ENCODE measurements at places on chromosomes 2 and 18.

DNA sequence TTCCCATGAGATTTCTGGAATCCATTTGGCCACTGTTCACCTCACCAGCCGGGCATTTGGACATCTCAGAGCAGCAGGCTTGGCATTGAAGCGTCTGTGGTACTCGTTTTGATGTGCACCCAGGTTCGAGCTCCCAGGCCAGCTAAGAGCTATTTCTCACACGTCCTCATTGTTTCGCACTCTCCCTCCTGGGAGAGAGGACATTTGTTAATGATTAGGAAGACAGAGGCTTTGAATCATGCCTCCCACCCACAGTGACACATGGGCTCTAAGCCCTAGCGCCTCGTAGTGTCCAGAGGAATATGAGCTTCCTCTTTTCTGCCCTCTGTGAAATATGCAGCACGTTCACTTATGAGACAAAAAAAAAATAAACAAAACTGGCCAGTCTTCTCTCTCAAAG lies 361.8 kb downstream of the RND3 start:
- DNase-seq = no peak

DNA sequence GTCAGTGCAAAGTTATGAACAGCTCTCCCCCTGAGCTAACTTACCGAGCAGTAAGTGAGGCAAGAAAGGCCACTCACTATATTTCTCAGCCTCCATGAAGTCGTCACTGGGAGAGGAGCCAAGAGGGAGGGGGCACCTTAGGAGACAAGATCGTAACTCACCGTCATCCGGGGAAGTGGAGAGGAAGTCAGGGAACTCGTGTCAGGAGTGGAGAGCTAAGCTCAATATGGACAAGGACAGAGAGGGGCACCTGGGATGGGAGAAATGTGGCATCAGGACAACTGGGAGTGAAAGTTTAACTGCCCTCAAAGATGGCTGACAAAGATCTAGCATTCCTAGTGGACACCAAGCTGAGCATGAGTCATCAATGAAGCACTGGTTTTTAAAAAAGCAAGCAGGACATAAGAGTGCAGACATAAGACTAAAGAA lies 37.1 kb downstream of the BCL11A start:
- DNase-seq = no peak

DNA sequence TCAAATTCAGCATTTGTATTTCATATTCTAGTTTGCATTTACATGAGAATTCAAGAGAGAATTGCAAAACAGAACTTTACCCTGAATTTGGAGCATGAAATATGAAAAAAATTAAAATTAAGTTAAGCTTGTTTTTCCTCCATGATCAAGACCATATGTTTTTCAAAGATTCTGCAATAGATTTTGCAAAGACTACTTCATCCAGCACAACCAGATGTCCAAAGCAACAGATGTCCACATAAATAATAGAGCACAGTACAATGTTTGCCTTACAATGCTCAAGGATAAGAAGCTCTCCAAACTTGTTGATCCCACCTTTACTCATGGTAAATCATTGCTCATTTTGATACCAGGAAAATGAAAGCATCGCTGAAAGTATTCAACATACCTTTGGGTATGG lies 25.6 kb downstream of the FAP start:
- no peak for DNase-seq

DNA sequence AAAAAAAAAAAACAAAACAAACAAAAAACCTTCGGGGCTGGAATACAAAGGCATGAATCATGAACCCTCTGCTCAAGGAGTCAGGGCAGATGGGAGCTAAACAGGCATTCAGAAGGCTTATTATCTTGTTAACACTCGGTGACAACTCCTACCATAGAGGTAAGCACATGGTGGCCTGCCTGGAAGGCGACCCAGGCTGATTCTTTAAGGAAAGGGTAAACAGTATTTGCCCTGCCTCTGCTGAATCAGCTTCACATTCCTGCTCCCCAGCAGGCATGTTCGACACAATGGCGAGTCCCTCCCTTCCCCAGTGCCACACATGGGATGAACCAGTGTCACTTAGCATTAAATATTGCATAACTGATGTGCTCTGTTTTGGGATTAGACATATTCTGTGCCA lies 191.9 kb downstream of the ARL4C start:
- DNase-seq = no peak

GRCh38 chr2:48508461-48509124 lies 21.4 kb upstream of the STON1 start:
- no peak for DNase-seq

GRCh38 chr2:233112329-233112728 lies 52.2 kb downstream of the INPP5D start:
- DNase-seq = no peak

DNA sequence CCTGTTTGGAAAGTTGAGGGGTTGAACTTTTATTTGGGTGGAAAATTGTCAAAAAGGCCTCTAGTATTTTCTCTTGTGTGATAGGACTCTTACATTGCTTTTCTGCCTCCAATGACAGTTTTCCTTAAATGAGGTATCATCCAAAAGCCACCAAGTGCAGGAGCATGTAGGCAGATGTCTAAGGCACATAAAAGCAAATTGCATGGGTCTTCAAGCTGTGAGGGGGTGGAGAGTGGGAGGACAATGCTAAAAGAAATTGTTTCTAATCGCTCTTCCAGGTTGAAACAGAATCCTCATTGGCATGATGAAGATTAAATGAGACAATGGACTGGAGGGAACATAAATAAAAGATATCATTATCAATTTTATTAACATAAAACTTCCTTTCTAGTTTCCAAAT lies 6.8 kb downstream of the TACR1 start:
- no peak for DNase-seq

DNA sequence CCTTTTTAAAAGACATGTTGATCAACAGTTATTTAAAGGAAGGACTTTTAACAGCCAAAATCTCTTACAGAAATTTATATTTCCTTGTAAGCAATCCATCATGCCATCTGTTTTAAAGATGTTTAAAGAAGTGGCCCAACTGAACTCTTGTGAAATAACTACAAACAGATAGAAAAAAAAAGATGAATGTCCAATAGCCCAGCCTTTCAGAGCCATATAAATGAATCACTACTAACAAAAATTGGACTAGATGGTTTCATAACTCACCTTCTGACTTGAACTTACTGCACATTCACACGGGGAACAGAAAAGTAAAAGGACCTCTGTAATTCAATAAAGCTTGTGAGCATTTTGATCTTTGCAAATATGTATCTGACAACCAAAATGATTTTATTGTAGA lies 319.0 kb upstream of the CHAC2 start:
- no peak for DNase-seq

DNA sequence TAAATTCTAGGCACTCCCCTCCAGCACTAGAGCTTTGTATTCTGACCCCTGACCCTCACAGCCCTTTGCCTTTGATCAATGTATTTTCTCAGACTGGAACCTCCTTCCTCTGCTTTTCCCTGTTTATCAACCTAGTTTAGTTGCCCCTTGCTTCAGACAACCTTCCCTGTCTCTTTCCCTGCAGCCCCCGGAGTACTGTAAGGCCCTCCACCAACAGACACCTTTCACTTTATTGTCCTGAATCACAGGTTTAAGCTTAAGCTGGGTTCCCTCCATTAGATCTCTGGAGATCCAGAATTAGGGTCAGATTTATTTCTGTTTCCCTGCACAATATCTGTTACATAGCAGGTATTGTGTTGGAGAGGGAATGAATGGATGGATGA lies 140.2 kb downstream of the DDX1 start:
- DNase-seq = no peak

DNA sequence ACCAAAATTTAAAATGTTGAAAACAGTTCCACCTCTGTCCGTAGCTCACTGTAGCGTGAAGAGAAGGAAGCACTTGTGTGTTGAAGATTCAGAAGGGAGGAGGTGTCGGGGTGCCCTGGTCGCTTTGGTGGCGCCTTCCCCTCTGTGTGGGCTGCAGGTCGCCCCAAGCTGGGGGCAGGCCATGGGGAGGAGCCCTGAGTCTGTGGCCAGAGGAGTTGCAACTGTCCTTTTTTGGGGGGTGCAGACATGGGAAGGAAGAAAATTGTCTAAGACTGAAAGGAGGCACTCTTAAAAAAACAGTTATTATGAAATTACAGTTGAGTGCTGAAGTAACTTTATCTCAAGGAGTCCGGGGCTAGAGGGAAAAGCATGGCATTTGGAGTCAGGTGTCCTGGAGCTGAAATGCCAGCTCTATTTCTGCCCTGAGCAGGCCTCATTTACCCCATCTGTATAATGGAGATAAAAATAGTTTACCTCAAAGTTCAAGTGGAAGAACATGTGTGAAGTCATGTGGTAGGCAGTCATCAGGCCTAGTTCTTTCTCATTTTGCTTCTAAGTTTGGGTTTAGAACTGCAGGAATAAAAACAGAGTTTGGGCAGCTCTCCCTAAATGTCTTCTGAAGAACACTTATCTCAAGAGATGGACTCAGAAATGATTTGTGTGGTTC lies 82.1 kb downstream of the RNF144A start:
- DNase-seq = no peak

- DNase-seq = no peak
Observed at GRCh38 chr2:54968561-54969218, 81.6 kb downstream of the RTN4 start.

DNA sequence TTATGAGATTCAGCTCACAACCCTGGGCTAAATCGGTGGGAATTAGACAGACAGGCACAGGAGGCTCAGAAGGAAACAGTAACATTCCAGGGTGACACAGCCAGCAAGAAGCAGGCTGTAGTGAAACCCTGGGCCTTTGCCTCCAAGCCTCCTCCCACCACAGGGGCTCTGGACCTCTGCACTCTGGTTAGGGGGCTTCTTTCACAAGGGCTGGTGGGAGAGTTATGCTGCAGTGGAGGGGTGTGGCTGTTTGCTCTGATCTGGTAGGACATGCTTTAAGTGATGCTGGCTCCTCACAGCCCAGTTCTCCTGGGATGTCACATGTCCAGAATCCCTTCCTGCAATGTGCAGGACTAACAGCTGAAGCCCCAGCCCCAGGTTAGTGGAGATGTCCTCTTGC lies 109.9 kb downstream of the TGFA start:
- DNase-seq = no peak

GRCh38 chr2:69890881-69891280 lies 2.9 kb upstream of the SNRNP27 start:
- DNase-seq = no peak

DNA sequence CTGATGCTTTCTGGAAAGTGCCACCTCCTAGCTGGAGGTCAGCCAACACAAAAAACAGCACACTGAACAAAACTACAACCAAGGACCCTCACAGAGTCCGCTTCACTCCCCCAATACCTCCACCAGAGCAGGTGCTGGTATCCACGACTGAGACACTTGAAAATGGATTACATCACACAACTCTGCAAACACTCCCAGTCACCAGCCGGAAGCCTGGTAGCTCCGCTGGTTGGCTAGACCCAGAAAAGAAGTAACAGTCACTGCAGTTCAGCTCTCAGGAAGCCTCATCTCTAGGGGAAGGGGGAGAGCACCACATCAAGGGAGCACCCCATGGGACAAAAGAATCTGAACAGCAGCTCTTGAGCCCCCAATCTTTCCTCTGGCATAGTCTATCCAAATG lies 175.4 kb downstream of the LCLAT1 start:
- DNase-seq = no peak

- DNase-seq = peak; percentile 60
Observed at GRCh38 chr2:110114831-110115255, 779 bp downstream of the MALL start.

- DNase-seq = no peak
Observed at GRCh38 chr18:13481820-13482617, 244.3 kb downstream of the FAM210A start.

DNA sequence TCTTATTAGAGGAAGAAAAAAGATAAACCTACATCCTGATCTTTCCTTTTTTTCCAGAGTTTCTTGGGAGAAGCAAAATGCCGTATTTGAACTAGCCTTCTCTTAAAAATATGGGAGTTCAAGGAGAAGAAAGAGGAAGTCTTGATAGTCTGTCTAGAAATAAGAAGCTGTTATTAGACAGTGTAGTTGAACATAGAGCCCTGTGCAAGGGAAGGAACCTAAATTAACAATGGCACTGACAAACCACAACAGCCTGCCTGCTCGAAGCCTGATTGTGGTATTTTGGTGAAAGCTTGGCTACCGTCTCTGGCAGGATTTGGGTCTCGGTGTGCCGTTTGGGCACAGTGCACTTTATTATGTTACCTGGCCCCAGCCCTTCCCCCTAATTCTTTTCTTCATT lies 17.1 kb downstream of the SMARCAL1 start:
- no peak for DNase-seq

DNA sequence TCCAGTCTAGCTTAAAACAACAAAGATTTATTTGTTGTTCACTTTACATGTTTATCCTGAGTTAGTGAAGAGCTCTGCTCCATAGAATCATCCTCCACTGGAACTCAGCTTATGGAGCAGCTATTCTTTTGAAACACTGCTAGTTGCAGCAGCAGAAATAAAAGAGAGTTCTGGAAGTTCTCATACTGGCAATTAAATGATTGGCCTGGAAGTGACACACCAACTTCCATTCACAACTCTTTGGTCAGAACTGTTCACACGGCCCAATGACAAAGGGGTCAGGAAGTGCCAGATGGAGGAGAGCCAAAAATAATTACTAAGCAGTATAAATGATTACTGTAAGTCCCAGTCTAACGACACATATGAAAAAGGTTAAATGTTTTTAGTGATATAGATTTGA lies 39.1 kb downstream of the FBXO11 start:
- DNase-seq = no peak

GRCh38 chr2:186894478-186894877 lies 45.5 kb upstream of the ZSWIM2 start:
- DNase-seq = no peak

- DNase-seq = peak; percentile 26
Observed at GRCh38 chr2:230411570-230412370, 4.2 kb upstream of the SP100 start.

DNA sequence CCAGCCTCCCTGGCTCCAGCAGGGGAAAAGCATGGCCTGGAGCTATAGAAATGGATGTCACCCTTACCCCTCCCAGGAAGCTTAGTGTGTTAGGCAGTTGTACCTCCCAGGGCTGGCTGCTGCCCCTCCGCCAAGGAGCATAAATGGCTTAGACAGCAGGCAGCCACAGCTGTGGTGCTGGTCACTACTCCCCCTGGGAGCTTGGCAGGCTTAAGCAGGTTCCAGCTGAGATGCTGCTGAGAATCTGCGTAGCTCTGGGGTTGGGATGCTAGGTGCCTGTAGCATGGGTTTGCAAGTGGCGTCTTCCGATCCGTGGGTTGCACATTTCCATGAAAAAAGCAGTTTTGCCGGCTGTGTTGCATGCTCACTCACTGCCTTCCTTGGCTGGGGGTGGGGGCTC lies 369.7 kb downstream of the CTNNA2 start:
- DNase-seq = no peak

DNA sequence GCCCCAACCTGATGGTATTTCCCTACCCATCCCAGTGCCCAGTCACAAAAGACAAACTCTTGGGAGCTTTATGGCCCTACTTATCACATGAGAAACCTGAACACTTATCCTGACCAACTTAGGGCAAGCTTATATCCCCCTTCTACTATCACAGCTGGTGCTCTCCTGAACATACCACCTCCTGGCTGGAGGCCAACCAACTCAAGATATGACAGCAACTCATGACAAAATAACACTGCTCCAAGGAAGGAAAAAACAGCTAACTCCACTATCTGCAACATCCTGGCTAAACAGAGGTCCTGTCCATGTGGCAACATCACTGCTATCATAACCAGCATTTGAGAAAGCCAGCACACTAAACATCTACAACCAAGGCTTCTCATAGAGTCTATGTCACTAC lies 20.9 kb upstream of the CLASP1 start:
- no peak for DNase-seq

GRCh38 chr2:5674026-5674340 lies 18.2 kb upstream of the SOX11 start:
- DNase-seq = no peak

- DNase-seq = peak; percentile 9
Observed at GRCh38 chr2:56077359-56077915, 106.4 kb upstream of the CCDC85A start.

All from NCI-H345 (cell line).